DMS79 treated with DMSO at 0.1 percent for 48 hours (cell line): ENCODE measurements at places on chromosomes 11 and 22.

DNA sequence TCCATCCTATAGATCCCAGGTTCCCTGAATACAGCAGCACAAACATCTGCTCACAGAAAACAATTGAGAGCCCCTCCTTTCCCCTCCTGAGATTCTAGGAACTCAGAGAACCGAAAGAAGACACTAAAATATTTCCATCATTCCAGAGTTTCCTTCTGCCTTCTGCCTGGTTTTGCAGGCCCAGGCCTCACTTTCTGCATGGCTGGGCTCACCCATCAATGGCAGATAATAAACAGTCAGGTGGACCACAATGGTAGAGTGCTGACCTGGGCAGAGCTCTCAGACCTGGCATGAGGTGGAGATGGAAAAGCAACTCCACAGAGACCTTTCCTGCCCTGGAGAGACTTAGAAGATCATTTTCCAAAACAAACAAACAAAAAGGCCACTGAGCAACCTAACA lies 389.1 kb downstream of the NXPE2 start:
- DNase-seq: no peak

DNA sequence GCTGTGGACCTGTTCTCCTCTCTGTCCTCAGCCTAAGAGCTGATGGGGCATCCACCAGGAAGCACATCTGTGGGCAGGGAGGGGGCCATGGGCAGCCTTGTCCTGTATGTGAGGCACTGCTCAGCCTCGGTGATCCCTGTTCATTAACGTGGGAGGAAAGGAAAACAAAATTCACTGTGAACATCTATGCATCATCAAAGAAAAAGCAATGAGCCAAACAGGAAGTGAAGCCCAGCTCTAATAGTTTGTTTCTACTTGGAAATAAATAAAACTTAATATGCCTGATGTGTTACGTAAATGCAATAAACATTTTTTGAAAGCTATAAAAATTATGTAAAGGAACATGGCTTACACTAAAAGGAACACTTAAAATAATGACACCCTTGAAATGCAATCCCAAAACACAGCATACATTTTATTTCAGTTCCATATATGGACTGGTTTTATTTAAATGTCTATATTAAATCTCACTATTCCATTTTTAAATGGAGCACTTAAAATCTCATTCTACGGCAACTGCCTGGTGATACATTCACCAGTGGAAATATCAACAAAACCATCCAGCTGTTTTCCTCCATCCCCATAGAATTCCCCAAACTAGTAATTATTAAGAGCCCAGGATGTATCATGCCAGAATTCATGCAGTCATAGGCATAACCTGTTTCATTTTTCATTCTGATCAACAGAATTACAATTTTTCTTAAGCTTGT lies 78.3 kb downstream of the ZNF280B start:
- DNase-seq: no peak

- DNase-seq: no peak
Measured at GRCh38 chr11:2097998-2098690, 41.0 kb downstream of the IGF2 start.

- DNase-seq: no peak
Measured at GRCh38 chr11:74025467-74026166, 16.7 kb upstream of the UCP3 start.

- no peak for DNase-seq
Measured at GRCh38 chr11:87256694-87257340, 219.1 kb downstream of the TMEM135 start.

DNA sequence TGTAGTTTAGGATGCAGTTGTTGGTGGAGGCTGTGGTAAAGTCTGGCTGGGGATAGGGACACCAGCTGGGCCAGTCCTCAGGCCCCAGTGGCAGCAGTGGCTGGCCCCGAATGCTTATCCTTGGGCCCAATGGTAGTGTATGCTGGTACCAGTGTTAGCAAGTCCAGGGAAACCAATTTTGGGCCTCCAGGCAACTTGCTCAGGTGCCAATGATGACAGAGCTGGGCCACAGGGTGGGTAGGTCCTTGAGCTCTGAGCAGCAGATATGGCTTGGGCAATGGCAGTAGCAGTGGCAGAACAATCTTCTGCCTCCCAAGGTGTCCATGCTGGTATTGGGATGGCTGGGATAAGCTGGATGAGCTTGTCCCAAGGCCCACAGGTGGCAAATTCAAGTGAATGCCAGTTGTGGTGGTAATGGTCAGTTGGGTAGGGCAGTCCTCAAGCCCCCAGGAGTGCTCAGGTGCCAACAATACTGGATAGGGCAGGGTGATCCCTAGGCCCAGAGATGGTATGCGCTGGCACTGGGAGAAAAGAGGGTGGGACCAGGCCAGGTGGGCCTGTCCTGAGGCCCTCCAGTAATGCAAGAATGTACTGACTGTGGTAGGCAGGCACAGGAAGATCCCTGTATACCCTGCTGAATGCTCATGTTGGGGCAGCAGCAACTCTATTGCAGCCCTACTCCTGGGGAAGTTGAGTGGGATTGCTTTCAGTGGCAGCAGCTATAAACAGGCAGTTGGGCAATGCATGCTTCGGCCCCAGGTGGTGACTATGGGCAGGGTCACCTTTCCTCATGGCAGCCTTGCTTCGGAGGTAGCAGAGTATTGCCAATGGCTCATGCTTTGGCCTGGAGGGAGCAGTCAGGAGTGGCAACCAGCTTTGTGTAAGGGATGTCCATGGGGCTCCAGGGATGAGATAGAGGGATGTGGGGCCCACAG lies 54.7 kb downstream of the KCNQ1OT1 start:
- no peak for DNase-seq
